ENCODE measurements at places on chromosomes 2 and 18.

DNA sequence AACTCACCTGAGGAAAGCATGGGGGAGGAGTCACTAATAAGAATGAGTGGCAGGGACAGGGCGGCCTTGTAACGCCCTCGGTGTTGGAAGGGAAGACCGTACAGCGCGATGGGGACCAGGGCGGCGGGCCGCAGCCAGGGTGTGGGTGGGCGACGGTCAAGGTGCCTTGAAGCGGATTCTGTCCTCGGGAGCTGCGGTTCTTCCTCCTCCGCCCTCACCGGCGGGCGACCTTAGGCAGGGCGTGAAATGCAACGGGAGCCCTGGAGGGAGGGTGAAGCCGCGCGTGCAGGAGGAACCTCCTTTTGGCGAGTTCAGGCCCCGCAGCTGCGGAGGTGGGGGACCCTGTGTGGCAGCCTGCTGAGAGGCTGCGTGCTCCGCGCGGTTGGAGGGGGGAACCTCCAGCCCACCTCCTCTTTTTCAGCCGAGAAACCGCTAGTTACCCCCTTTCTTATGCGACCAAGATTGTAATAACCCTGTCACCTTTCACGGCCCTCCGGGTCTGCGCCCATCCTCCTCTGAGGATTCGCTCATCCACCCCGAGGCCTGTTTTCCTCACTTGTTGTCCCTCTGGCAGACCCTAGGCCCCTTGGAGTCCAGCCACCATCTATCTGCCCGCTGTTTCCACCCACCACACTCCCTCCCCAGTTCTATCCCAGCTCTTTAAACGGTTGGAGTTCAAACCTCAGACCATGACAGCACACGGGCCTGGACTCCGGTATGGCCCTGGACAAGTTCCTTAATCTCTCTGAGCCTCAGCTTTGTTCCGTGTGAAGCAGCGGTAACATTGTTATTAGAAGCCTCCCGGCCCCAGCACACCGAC lies 823 bp upstream of the RNU2-63P start:
- DNase-seq: no peak

- peak; percentile 21 for DNase-seq
Measured at GRCh38 chr18:52339891-52340371, at the start of gene DCC. Gene DCC (plus strand): TSS chr18:52340197. CDS start chr18:52340788, 591 bp downstream.

GRCh38 chr2:174775571-174775980 lies 11.3 kb upstream of the CHRNA1 start:
- DNase-seq: no peak

- DNase-seq: no peak
Measured at GRCh38 chr2:176114930-176115625, 1.5 kb upstream of the HOXD10 start.

- no peak for DNase-seq
Measured at GRCh38 chr2:11876889-11877288, 130.5 kb downstream of the LPIN1 start.

DNA sequence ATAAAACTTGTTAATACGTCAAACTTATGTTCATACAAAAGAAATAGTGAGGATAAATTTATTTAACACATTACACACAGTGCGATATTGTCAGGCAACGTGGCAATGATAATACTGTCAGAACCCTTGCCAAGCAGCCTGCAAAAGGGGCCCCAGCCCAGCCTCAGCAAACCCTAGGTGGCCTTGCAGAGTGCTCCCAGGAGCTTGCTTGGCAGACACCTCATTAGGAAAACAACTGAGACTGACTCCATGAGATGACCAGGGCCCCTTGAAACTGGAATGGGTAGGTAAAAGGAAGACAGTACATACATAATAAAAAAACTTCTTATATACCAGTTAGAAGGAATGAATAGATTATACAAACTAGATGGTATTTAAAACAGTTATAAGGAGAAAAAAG lies 136.6 kb upstream of the EPC2 start:
- no peak for DNase-seq

- DNase-seq: no peak
Measured at GRCh38 chr2:241929551-241930490, 60.3 kb downstream of the RTP5 start.

DNA sequence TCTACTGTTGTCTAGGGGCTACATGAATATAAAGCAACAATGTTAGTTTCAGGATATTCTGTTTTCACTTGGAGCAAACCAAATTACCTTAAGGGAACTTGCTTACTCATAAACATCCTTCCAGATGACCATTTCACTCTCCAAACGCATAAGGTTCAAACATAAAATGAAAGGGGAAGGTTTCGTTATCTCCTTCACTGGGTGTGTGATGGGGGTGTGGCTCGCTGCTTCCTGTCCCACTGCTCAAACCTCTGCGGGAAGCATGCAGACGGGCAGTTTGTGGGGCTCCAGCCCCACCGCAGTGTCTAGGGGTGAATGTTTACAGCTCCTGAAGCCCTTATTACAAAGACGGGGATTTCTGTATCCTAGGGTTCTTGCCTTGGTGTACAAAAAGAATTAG lies 1310.9 kb upstream of the TMEFF2 start:
- DNase-seq: no peak

GRCh38 chr18:47501946-47502345 lies 250.5 kb upstream of the SKOR2 start:
- no peak for DNase-seq

- DNase-seq: no peak
Measured at GRCh38 chr2:54090521-54091117, 24.8 kb upstream of the ACYP2 start.

DNA sequence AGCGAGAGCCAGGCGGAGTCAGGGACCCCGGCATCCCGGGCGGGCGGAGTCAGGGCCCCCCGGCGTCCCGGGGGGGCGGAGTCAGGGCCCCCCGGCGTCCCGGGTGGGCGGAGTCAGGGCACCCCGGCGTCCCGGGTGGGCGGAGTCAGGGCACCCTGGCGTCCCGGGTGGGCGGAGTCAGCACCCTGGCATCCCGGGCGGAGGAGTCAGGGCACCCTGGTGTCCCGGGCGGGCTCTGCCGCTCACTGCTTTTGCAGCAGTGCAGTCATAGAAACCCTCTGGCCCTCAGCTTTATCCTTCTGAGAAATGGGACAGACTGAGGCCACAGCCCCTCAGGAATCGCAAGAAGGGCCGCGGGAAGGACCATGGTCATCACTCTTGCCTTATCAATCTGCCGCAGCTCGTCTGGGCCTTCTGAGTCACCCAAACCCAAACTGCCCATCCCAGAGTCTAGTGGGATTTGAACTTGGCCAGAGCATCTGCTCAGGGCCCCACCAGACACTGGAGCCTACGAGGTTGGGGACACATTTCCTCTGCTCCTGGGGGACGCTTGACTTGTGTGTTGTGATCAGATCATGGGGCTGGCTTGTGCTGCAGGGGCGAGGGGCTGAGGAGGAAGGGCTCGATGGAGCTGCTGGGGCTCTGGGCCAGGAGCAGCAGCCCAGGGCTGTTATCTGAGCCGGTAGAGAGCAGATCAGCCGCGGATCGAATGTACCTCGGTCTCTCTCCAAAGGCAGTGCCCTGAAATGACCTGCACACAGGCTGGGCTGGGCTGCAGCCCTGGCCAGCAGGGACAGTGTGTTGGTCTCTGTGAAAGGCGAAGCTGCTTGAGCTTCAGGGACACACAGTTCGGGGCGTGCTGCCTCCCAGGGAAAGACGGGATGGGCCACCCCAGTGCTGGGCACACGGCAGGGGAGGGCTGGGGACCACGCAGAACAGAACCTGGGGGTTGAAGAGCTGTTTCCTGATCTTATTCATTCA lies 290.1 kb upstream of the HDAC4 start:
- DNase-seq: no peak

- no peak for DNase-seq
Measured at GRCh38 chr2:10132996-10133647, 10.6 kb downstream of the RRM2 start.

- peak; percentile 73 for DNase-seq
Measured at GRCh38 chr2:152549423-152549822, 167.8 kb downstream of the PRPF40A start.

- no peak for DNase-seq
Measured at GRCh38 chr2:203584784-203585183, 49.7 kb upstream of the RAPH1 start.

GRCh38 chr2:28093768-28094167 lies 203.2 kb downstream of the BABAM2 start:
- DNase-seq: no peak

GRCh38 chr2:240569998-240570530 lies 1.8 kb downstream of the RNPEPL1 start:
- no peak for DNase-seq

DNA sequence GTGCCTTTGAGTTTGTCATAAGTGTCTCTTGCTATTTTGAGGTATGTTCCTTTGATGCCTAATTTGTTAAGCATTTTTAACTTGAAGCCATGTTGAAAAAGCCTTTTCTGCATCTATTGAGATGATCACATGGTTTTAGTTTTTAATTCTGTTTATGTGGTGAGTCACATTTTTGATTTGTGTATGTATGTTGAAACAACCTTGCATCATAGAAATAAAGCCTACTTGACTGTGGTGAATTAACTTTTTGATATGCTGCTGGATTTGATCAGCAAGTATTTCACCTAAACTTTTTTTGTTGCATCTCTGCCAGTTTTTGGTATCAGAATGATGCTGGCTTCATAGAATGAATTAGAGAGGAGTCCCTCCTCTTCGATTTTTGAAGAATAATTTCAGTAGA lies 469.7 kb downstream of the CDH2 start:
- DNase-seq: no peak

DNA sequence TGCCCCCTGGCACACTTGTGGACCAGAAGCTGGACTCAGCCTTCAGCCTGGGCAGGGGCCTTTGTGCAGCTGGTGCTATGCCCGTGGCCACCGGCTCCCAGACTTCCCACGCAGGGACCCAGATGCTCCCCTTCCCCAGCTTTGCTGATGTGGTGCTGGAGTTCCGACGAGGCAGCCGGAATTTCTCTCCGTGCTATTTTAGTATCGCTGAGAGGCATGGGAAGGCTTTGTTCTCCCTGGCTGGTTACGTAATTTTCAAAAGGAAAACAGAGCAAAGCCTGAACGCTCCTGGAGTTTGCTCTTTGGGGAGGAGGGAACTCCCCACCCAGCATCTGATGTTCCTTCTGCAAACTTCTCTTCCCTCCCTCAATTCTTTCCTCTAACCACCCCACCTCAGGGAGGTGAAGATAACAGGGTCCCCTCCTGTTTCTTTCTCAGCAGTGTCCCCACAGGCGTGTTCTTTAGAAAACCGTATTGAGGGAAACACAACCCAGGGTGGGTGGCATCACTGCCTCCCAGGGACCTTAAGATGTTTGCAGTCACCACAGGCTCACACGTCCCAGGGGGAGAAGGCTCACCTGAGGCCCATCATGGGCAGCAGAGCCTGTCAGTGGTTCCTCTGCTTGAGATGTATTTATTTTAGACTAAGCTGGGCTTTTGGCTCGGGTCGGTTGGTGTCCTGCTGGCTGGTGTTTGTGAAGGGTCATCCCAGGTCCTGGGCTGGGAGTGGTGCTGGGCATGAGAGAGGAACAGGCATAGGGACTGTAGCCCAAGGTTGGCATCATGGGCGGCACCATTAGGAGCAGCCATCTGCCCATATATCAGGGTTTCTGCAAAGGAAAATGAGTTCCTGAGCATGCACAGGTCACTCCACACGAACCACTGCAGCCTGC lies 95.0 kb downstream of the MAPK4 start:
- no peak for DNase-seq

DNA sequence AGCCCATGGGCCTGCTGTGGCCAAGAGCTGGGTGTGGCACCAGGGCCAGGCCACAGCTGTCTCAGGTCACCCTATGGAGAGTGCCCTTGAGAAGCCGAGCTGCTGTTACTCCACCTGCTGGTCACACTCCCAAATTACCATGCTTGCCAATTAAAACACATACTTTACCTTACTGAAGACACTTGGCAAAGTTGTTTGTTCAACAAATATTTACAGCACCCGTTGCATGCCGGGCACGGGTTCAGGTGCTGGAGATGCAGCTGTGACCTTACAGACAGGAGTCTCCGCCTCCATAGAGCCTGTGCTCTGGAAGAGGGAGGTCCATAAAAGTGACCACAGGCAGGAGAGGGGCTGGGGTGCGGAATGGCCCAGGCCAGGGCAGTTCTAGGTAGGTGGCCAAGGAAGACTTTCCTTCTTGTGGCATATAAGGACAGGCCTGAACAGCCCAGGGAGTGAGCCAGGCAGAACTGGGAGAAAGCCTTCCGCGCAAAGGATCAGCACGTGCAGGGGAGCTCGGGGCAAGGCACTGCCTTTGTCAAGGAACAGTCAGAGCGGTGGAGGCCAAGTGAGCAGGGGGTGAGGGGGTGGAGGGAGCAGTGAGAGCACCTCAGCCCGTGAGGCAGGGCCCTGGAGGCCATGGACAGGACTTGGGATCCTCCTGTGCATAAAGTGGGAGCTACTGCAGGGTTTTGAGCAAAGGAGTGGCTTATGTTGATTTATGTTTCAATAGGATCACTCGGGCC lies 23.6 kb upstream of the RBM44 start:
- no peak for DNase-seq

GRCh38 chr2:40265602-40266001 lies 186.3 kb downstream of the SLC8A1 start:
- no peak for DNase-seq

DNA sequence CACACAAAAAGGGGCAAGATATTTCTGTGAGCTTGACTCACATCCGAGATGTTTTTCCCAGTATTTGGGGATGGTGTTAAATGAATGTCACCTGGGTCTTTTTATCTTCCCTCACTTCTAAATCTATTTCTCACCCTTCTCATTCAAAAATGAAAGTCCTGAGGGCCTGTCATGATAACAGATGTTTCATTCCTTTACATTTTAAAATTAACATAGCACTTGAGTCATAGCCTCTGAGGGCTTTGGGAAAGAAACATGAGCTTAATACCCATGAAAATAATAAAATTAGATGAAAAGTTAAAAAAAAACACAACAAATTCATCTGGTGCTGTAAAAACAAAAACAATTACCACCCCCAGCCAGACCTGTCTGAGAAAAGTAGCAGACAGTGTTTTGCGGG lies 226.7 kb downstream of the HNMT start:
- no peak for DNase-seq

DNA sequence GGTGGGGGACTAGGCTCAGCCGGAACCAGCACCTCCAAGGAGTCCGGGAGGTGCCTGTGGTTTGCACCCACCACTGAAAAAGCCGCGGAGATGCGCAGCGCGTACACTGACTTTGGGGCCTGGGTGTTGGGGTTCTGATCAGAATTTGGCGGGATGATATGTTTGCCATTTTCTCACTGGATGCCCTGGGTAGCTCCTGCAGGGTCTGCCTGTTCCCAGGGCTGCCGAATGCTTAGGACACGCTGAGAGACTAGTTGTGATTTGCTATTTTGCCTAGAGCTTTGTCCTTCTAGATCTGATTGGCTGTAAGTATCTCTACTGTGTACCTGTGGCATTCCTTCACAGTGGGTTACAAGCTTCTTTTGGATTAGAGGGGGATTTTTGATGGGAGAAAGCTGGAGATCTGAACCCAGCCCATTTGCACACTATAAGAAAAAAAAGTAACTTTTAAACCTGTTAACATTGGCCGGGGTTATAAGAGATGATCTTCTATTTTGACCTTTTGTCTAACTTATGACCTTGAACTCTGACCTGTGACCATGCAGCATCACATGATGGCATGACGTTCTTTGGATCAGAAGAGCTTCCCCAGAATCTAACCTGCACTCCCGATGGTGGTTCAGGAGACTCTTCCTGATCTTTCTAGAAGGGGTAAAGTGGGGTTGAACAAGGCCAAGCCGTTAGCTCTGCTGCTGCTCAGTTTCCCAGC lies 1.6 kb downstream of the KCNE4 start:
- DNase-seq: no peak

- DNase-seq: no peak
Measured at GRCh38 chr2:60855989-60856669, 25.2 kb upstream of the REL start.
